WTC11 (cell line): ENCODE measurements at places on chromosomes 2 and 18. TPM values are rescaled to one million over a fixed set of nuclear protein-coding genes. Genes with fewer than 3 reads are reported as not detected.
A peak's percentile ranks its signal among the peaks of the same experiment; 100 is the strongest.

DNA sequence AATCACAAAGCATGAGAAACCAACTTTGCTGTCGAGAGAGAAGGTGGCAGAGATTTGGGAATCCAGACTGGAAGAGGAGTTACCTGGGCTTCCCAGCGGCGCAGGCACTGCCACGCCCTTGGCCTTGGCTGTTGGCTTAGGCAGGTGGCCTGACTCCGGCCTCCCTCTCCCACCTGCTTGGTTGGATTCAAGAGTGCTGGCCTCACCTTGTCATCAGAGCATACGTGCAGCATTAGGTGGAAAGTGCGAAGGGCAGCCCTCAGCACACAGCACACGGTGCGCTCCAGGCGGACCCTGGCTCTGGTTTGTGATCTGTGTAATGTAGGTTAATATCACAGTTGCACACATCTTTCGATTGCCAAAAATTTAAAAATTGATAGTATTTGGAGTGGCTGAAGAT is 19.2 kb upstream of the ASB1 start:
- H3K4me3 ChIP-seq: no peak overlapping the region
- peak overlapping the region; percentile 23; the same call in 1 of the 2 replicates for H3K27ac ChIP-seq
- H3K36me3 ChIP-seq: no peaks in the 10 kb centered on the region
- H3K27me3 ChIP-seq: no peaks in the 10 kb centered on the region
- DNase-seq: no peak
- H3K4me1 ChIP-seq: peaks cover 20% of the 10 kb centered on the region

DNA sequence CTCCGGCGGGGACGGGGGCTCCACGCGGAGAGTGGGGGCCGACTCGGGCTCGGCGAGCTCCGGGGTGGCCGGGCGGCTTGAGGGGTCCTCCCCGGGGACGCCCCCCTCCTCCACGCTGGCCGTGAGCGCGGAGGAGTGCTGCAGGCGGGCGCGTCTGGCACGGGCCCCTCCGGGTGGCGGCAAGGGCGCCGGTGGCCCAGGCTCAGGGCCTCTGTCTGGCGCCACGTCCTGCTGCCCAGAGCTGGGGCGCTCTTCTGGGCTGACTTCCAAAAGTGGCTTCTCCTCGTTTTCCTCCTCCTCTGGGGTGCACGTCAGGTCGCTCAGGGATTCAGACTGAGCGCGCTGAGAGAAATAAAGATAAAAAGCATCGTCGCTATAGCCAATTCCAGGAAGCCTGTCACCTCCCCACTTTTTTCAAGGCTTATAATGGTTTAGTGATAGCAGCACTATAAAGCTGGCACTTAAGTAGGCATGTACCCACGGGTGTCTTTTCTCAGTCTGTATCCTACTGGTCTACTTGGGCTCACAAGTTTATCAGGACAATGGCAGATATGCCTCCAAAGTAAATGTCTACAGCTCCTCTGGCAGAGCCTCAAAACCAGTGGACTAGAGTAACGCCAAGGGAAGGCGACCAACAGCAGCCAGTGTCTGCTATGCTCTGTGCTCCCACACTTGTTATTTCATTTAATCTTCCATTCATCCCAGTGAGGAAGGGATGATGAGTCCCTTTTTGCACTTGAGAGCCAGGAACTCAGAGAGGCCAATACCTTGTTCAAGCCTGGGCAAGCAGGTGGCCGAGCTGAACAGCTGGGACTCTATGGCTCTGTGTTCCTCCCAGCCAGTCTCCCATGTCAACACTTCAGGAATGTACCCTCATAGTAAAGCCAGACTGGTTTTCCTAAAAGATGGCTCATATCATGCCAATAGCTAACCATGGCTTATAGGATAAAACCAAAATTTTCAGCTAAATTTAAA is 92.6 kb upstream of the MGAT4A start:
- no peak overlapping the region for H3K27ac ChIP-seq
- no peaks in the 10 kb centered on the region for H3K36me3 ChIP-seq
- H3K27me3 ChIP-seq: peaks cover 42% of the 10 kb centered on the region
- H3K4me3 ChIP-seq: peak overlapping the region; percentile 73
- DNase-seq: no peak

Gene SCYGR8
- total RNA-seq: not detected in 3 replicates

Gene FHOD3
- total RNA-seq: 3.8 to 4.8 TPM (median 4.6 TPM) in 3 replicates

Gene GPR55
- total RNA-seq: not detected in 3 replicates

DNA sequence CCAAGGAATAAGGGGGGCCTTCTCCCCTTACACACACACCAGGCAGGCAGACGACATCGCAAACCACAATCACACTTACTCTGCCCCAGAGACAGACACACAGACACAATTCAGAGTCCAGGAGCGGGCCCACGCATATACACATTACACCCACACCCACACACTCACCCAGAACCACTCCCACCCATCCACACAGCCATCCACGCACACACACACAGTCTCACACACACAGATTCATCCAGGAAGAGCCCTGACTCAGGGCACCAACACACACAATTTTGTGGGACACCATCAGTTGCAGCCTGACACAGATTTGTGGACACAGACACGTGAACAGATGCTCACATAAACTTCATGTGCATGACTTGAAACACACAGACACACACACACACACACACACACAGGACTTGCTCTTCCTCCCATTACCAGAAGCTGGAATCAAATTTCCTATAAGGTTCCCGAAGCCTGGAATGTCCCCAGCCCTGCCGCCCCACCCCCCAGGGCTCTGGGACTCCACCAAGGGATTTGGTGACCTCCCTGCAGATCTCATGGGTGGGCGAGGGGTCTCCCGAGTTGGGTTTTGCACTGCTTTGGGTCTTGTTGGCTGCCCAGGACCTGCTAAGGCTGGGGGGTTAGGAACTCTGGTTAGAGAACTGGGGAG is 23.5 kb downstream of the TNS1 start:
- DNase-seq: no peak
- H3K27me3 ChIP-seq: peaks cover 9% of the 10 kb centered on the region
- H3K36me3 ChIP-seq: peaks cover 5% of the 10 kb centered on the region; the same call in 1 of the 2 replicates
- no peak overlapping the region; the same call in 1 of the 2 replicates for H3K27ac ChIP-seq
- peaks cover 12% of the 10 kb centered on the region for H3K4me1 ChIP-seq

Gene AQP12A
- not detected in 3 replicates for total RNA-seq

DNA sequence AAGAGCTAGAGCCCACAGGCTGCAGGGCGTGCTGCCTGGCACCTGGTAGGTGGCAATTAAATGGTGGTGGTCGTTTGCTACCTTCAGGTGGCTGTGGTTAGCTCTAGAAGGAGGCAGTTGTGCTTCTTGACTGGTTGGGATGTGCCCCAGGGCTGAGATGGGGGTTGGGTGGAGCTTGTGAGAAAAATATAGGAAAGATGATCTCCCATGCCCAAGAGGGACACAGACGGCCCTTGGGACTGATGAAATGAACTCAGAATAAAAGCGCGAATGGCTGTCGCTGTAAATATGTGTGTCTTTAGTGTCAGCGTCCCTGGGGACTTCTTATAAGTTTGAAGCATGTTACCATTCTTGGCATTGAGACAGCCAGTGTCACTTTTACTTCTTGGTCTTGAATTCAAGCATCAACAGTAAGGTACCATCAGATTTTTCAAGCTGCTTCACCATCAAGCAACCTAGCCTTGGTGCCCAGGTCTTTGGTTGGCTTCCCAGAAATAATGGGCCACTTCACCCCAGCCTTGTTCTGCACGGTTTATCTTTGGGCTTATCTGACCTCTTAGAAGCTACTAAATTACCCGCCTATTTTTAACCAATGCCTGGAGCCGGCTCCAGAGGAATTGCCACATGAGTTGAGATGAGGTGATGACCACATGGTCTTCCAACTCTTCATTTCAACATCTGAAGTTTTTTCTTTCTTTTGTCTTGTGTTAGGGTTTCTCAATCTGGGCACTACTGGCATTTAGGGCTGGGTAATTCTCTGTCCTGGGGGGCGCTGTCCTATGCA is 11.9 kb downstream of the LRRFIP1 start:
- H3K27ac ChIP-seq: no peak overlapping the region
- peaks cover 9% of the 10 kb centered on the region for H3K4me1 ChIP-seq
- H3K36me3 ChIP-seq: peaks cover 49% of the 10 kb centered on the region
- H3K27me3 ChIP-seq: 0 out of 2 replicates have a peak, but pooled peaks cover 2% of the 10 kb centered on the region

DNA sequence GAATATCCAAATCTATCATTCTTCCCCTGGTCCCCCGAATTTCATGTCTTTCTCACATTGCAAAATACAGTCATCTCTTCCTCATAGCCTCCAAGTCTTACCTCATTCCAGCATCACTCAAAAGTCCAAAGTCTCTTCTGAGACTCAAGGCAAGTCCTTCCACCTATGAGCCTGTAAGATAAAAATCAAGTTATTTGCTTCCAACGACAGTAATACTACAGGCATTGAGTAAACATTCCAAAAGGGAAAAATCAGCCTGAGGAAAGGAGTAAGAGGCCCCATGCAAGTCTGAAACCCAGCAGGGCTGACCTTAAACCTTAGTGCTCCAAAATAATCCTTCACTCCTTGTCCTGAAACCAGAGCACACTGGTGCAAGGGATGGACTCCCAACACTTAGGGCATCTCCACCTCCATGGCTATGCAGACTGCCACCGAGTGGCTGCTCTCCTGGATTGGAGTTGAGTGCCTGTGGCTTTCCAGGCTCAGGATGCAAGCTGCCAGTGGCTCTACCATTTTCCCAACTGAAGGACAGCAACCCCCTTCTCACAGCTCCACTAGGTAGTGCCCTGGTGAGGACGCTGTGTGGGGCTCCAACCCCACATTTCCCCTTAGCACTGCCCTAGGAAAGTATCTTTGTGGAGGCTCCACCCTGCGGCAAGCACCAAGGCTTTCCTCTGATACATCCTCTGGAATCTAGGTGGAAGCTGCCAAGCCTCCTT is 16.3 kb downstream of the DTNA start:
- H3K36me3 ChIP-seq: peaks cover 15% of the 10 kb centered on the region
- no peaks in the 10 kb centered on the region for H3K27me3 ChIP-seq
- H3K27ac ChIP-seq: no peak overlapping the region

Gene ST8SIA5
- total RNA-seq: 2.8 to 5.4 TPM (median 3.1 TPM) in 3 replicates

Gene CCDC178
- total RNA-seq: 0.20 TPM in 1 of 3 replicates, not detected in the others
